ENCODE measurements at places on chromosomes 13 and 19. TPM values are rescaled to one million over a fixed set of nuclear protein-coding genes. Genes with fewer than 3 reads are reported as not detected.

GRCh38 chr13:108981407-108981806 lies 352.0 kb downstream of the MYO16 start:
- no peaks in the 10 kb centered on the region for H3K4me1 ChIP-seq
- no peaks in the 10 kb centered on the region for H3K36me3 ChIP-seq
- no peak overlapping the region for H3K4me3 ChIP-seq
- DNase-seq: no peak
- no peak overlapping the region for H3K27ac ChIP-seq

DNA sequence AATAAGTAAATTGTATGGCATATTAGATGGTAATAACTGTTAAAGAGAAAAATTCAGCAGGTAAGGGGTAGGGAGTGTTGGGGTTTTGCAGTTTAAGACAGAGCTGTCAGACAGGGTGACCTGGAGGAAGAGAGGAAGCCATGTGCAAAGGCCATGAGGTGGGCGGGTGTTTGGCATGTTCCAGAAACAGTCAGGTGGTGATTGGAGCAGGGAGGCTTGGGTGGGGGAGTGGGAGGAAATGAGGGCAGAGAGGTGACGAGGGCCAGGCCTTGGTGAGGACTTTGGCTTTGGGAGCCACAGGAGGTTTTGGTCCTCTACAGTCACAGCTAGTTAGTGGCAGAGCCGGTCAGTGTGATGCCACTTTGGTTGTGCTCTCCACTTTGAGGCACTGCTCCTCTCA lies 20.1 kb downstream of the RYR1 start:
- no peak overlapping the region for H3K27ac ChIP-seq
- no peaks in the 10 kb centered on the region for H3K4me1 ChIP-seq
- H3K27me3 ChIP-seq: peaks cover 17% of the 10 kb centered on the region
- H3K4me3 ChIP-seq: no peak overlapping the region
- DNase-seq: no peak

DNA sequence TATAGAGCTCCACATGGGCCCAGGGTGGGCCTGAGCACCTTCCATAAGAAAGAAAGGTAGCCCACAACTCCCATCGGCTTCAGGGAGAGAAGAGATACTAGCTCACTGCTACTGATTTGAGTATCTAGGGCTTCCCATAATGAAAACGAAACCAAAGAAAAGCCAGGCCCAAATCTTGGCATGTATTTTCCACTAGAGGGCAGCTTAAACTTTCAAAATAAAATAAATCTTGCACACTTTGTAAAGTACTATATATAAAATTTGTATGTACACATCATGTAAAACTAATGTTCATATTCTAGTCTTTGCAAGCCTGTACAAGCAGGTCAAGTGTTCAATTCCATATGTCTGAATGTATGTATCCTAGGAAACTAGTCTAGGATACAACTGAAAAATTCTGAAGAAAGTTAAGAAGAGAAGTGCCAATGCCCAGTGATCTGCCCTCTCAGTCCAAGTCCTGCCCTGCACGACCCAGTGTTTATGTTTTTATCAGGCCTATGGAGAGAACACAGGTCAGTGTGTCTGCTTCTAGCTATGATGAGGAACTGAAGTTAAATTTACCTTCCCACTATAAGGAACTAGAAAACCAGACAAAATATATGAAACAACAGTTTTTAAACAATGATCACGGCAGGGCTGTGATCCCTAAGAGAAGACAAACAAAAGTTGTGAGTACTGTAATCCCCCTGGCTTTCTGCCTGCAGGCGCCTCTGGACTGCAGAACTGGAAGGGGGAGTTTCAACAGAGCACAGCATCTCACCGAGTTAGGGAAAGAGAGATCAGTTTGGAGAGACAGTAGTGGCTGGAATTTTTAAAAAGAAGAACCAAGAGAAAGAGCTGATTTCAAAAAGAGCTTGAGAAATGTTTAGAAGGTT lies 475.7 kb downstream of the UQCRFS1 start:
- DNase-seq: peak; percentile 55
- H3K4me1 ChIP-seq: peaks cover 30% of the 10 kb centered on the region
- H3K4me3 ChIP-seq: peak overlapping the region; percentile 59
- H3K36me3 ChIP-seq: no peaks in the 10 kb centered on the region
- H3K27ac ChIP-seq: peak overlapping the region; percentile 40

DNA sequence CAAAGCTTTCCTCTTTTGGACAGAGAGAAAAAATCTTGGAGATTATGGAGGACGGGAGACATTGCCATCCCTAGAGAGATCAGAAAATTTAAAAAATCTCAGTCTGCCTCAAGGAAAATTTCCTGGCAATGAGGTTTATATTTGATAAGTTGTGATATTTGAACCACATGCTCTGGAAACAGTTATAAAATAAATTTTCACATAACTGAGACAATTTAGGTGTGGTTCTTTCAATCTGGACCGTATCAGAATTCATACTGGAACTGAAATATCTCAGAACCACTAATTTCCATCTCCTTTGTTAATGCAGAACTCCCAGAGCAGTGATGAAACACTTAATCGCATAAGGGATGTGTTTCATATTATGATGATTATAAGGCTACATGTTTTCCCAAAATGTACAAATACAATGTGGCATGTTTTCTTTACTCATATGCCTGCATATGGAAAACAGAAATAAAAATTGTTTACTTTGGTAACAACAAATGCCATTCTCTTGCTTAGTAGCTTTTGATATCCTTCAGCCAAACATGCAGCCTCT lies 13.7 kb downstream of the UBE2L5 start:
- peaks cover 12% of the 10 kb centered on the region for H3K4me1 ChIP-seq
- H3K4me3 ChIP-seq: no peak overlapping the region
- H3K36me3 ChIP-seq: no peaks in the 10 kb centered on the region

- H3K4me1 ChIP-seq: peaks cover 14% of the 10 kb centered on the region
- no peak overlapping the region for H3K4me3 ChIP-seq
- no peak overlapping the region for H3K27ac ChIP-seq
- no peak for DNase-seq
- H3K27me3 ChIP-seq: peaks cover 2% of the 10 kb centered on the region
- H3K36me3 ChIP-seq: peaks cover 6% of the 10 kb centered on the region
These were observed 2.2 kb upstream of the TBXA2R start for GRCh38 chr19:3608750-3609322.

GRCh38 chr13:109145631-109146030 lies 516.2 kb downstream of the MYO16 start:
- DNase-seq: peak; percentile 72
- H3K4me3 ChIP-seq: no peak overlapping the region
- H3K36me3 ChIP-seq: peaks cover 5% of the 10 kb centered on the region
- H3K4me1 ChIP-seq: peaks cover 44% of the 10 kb centered on the region
- no peak overlapping the region for H3K27ac ChIP-seq
- H3K27me3 ChIP-seq: peaks cover 9% of the 10 kb centered on the region

DNA sequence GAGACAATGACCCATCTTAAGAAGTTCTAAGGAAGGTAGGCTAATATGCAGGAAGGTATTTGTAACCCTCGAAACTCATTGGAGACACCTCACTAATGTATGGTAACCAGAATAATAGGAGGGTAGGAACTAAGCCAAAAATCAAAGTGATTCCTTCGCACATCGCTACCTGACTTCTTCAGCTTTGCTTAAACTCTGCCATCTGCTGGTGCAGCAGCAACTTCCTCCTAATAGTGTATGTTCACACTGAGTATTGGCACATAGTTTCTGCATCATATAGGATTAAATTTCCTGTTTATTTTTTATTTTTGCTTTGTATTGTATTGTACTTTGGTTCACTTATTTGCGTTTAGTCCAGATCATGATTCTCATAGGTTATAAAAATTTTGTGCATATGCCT lies 676.2 kb downstream of the GPC5 start:
- DNase-seq: no peak
- no peaks in the 10 kb centered on the region for H3K36me3 ChIP-seq

DNA sequence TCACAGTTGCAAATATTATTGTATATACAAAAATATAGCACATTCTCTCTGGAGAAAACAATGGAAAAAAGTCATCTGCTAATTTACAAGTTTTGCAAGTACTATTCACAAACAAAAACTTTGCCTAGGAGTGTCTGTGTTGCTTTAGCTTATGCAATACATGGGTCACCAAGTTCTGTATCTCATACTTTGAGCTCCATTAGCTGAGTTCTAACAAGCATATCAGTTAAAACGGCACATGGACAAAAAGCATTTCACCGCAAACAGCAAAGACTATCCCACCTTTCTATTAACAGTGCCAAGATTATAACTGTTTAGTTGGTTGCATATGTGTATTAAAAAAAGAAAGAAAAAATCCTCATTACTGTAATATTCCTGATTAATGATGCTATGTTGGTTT lies 4.6 kb downstream of the SPRY2 start:
- H3K36me3 ChIP-seq: peaks cover 28% of the 10 kb centered on the region
- peaks cover 7% of the 10 kb centered on the region for H3K27me3 ChIP-seq
- peak; percentile 7 for DNase-seq
- no peak overlapping the region for H3K4me3 ChIP-seq
- H3K27ac ChIP-seq: no peak overlapping the region

DNA sequence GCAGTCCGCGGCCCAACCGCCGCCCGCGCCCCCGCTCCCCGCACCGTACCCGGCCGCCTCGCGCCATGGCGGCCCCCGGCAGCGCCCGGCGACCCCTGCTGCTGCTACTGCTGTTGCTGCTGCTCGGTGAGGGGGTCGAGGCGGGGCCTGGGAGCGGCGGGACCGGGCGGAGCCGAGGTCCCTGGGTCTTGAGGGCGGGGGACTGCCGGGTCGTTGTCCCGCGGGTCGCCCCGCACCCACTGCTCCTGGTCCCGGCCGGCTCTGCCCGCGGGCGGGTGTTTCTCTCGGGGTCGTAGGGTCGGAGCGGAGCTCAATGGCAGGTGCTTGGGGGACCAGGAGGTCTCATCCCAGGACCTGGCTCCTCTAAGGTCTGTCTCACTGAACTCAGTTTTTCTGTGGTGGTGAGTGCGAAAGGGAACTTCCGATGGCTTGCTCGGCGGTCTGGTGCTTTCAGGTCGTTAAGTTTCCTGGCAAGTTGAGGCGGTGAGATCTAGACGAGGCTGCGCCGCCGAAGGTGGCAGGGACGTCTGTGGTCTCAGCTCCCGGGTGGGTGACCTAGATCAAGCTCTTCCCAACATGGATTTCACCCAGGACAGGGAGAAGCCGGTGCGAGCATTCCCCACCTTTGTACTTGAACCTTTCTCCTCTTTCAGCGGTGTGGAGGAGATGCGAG lies 467 bp downstream of the LAMP1 start:
- H3K27me3 ChIP-seq: peaks cover 15% of the 10 kb centered on the region
- peak overlapping the region; percentile 99 for H3K4me3 ChIP-seq
- peaks cover 19% of the 10 kb centered on the region for H3K4me1 ChIP-seq

GRCh38 chr13:58666331-58666730 lies 1034.8 kb downstream of the PCDH17 start:
- H3K27me3 ChIP-seq: no peaks in the 10 kb centered on the region
- no peak overlapping the region for H3K27ac ChIP-seq
- H3K4me3 ChIP-seq: no peak overlapping the region
- no peaks in the 10 kb centered on the region for H3K36me3 ChIP-seq
- no peak for DNase-seq

- H3K27ac ChIP-seq: no peak overlapping the region
- no peak for DNase-seq
- H3K4me1 ChIP-seq: no peaks in the 10 kb centered on the region
- no peaks in the 10 kb centered on the region for H3K36me3 ChIP-seq
- H3K27me3 ChIP-seq: no peaks in the 10 kb centered on the region
These were observed 99.0 kb downstream of the PCDH20 start for GRCh38 chr13:61316647-61317046.

GRCh38 chr19:9945319-9945966 lies 9.1 kb upstream of the OLFM2 start:
- H3K36me3 ChIP-seq: peaks cover 6% of the 10 kb centered on the region
- H3K27ac ChIP-seq: peak overlapping the region; percentile 98
- peaks cover 33% of the 10 kb centered on the region for H3K4me1 ChIP-seq

GRCh38 chr13:76231522-76232167 lies 595.5 kb downstream of the LMO7 start:
- no peak overlapping the region for H3K4me3 ChIP-seq
- no peak overlapping the region for H3K27ac ChIP-seq
- H3K36me3 ChIP-seq: no peaks in the 10 kb centered on the region

- H3K4me1 ChIP-seq: peaks cover 46% of the 10 kb centered on the region
- H3K27ac ChIP-seq: peak overlapping the region; percentile 95
- peaks cover 7% of the 10 kb centered on the region for H3K36me3 ChIP-seq
- peaks cover 3% of the 10 kb centered on the region for H3K27me3 ChIP-seq
- H3K4me3 ChIP-seq: peak overlapping the region; percentile 40
These were observed 85.7 kb downstream of the NUFIP1 start for GRCh38 chr13:44903574-44903985.

DNA sequence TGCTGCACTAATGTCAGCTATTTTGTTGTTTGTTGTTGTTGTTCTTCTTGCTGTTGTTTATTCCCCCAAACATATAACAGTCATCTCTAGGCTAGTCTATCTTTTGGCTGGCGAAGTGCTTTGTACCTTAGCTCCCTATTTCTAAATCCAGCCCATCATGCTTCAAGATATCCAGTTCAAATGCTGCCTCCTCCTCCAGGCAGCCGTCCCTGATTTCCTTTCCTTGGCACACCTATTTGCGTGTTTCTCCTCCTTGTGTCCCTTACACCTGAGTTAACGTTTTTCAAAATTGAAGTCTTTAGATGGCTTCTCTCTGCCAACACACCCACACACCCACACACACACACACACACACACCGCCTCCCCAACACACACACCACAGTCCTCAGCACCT lies 25.5 kb downstream of the INSR start:
- H3K27ac ChIP-seq: no peak overlapping the region
- H3K4me3 ChIP-seq: no peak overlapping the region
- no peak for DNase-seq
- no peaks in the 10 kb centered on the region for H3K27me3 ChIP-seq
- peaks cover 13% of the 10 kb centered on the region for H3K36me3 ChIP-seq
- H3K4me1 ChIP-seq: no peaks in the 10 kb centered on the region

DNA sequence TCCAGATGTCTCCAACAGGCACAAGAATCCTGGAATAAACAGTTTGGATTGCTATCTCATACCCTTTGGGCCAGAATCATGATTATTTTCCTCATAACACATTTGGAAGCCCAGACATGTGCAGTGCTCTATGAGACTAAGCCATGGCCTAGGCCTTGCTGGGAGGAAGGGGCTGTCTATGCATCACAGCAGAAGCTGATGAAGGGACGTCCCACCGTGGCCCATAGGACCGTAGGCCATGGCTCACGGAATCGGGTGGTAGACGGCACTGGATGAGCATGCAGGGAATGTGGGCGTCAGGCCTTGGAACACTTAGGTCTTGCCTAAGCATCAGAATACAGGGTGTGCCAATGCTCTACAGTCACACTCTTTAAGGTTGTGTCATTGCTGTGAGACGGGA lies 283.8 kb upstream of the TSHZ3 start:
- no peaks in the 10 kb centered on the region for H3K27me3 ChIP-seq
- DNase-seq: no peak
- H3K36me3 ChIP-seq: no peaks in the 10 kb centered on the region
- H3K4me3 ChIP-seq: no peak overlapping the region

Gene PLK5
- total RNA-seq: 0.96 TPM

Gene KLK12
- not detected for total RNA-seq

Gene LONP1
- total RNA-seq: 73.5 TPM

Gene SPRED3
- 15.3 TPM for total RNA-seq

Gene MBOAT7
- 327 TPM for total RNA-seq

Gene MEIOSIN
- not detected for total RNA-seq

Gene SPC24
- total RNA-seq: 53.0 TPM

Gene IFNL1
- total RNA-seq: not detected
